NCI-H1930 (cell line): ENCODE measurements at places on chromosomes 3 and 15.

DNA sequence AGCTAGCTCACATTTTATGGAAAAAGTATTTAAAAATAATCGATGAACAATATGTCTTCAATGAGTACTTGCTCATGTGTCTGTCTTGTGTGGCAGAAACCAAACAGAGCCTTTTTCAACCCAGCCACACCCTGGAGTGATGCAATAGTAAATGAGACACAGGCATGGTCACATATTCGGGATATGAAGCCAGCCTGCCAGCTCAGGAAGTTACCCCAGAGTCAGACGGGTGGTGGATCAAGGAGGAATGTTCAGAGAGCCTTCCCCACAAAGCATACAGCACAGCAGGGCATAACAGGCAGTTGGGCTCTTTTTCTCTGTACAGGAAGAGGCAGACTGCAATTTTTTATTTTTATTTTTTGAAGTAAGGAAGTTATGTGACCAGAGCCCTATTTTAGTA, 27.3 kb downstream of the LARP6 start:
- no peak for DNase-seq

- no peak for DNase-seq
Measured at GRCh38 chr3:138694287-138695007, 85.9 kb downstream of the FAIM start.

GRCh38 chr15:91521996-91522395, 331.5 kb upstream of the SLCO3A1 start:
- DNase-seq: no peak

DNA sequence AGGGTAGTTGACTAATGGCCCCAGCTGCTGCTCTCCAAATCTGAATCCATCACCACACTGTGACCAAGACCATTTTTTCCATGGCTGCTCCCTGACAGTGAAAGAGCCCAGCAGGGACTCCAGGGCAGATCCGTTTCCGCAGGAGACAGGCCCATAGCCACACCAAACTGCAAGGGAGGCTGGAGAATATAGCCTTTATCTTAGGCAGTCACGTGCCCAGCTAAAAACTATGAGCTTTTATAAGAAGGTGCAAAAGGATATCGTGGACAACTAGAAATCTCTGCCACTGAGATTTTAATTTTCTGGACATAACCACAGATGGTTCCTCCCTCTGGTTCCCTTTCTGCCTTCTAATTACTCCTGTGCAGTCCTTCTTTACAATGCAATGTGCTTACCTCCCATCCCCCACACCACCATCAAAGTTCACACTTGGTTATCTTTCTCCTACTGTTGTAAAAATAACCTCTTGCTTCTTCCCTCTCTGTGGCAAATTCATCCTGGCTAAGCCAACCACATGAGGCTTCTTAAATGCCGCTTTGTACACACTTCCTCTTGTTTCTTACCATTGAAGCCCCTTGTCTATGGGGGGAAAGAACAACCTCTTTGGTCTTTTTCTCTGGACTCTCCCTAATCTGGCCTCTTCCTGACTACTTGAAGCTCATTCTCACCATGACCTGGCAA, 233.7 kb downstream of the SHQ1 start:
- DNase-seq: no peak

DNA sequence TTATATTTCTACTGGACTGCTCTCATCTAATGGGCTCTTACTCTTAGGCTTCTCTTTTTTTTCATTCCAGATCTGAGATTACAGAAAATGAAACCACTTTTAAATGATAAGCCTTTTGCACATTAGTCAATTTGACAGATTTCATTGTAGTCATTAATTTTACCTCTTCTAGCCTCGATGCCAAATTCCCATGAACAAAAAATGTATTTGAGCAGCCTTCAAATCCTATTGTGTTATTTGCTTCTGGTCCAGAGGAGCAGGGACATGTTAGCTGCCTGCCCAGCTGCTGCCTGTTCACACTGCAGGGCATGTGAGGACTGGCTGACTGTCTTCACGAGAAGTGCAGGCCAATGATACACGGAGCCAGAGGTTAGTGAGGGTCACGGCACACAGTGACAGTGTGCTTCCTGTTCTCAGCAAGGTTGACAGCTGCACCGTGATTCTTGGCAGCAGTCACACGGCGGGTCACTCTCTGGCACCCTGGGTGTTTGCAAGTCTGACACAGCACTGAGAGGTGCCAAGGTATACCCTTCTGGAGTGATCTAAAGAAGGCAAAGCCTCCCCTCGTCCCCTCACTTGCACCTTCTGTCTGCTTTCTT, 40.8 kb downstream of the KAT2B start:
- DNase-seq: no peak

- DNase-seq: no peak
Measured at GRCh38 chr3:189674249-189674913, 43.2 kb downstream of the TP63 start.

DNA sequence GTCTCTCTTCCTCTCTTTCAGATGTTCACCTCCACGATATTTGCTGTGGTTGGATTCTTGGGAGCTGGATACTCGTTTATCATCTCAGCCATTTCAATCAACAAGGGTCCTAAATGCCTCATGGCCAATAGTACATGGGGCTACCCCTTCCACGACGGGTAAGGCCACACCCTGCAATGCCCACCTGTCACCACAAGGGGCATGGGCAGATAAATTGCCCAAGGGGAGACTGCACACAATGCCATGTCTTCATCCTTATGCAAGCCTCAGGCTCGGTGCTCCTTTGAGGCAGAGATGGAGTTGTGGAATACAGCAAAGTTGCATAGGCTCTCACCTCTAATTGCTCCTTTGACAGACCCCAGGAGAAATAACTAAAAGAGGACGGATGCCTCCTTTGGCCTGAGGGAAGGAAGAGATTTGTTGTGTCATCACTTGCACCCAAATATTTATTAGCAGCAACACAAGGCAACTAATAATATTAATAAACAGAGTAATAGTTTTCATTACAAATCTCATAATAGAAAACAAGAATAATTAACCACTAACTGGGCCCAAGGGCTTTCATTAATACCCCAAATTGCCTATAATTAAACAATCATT, 13.2 kb downstream of the TM4SF4 start:
- no peak for DNase-seq

- DNase-seq: no peak
Measured at GRCh38 chr3:19148768-19149091, 420 bp downstream of the KCNH8 start.

DNA sequence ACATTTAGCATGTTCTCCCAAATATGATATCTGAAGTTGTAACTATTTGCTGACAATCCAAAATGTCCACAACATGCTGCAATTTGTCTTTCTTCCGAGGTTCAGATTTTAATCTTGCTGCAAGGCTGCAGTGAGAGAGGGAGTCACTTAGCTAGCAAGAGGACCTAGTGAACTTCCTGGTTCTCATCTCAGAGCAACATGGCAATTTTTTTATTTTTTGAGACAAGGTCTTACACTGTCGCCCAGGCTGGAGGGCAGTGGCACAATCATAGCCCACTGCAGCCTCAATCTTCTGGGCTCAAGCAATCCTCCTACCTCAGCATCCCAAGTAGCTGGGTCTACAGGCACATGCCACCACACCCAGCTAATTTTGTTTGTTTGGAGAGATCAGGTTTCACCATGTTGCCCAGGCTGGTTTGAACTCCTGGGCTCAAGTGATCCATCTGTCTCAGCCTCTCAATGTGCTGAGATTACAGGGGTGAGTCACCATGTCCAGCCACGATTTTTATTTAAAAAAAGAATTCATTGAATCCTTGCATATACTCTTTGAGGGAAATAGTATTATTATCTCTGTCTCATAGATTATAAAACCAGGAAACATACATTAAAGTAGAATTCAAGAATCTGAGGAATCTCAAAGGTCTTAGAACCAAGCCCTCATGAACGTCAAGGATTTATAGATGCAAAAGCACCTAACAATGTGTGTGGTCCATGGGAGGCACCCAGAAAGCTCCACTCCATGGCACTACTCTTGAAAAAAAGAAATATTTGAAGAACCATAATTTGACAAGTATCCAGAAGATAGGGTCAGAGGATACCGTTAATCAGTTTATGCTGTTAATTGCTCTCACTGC, 9.1 kb downstream of the HDC start:
- no peak for DNase-seq

DNA sequence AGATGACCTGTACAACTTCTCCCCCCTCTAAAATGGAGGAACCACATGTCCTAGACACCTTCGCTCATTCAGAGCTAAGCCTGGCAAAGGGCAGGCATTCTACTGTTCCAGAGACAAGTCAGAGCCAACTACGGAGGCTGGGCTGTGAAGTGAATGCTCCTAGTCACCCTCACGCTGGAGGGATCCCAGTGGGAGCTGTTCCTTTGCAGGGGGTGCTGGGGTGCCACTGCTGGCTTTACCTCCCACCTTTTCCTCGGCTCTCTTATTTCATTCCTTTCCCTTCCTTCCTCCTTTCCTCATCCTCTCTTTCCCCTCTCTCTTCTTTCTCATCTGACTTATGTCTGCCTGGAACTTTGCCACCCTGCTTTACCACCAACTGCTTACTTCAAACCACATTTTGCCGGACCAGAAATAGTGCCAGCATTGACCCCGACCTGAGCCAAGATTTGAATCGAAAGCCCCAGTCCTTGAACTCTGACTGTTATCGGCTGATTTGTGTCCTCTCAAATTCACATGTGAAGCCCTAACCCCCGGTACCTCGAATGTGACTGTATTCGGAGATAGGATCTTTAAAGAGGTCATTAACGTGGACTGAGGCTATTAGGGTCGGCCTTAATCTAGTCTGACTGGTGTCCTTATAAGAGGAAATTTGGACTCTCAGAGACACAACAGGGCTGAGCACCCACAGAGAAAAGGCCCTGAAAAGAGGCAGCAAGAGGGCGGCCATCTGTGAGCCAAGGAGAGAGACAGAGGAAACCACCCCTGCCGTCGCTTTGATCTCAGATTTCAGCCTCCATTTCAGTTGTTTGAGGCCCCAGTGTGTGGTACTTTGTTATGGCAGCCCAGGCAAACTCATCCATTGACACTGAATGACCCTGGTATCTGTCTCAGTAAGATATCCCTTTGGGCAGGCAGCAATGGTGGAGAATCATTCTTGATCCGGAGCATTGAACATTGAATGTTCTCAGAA, 31.3 kb upstream of the TBC1D21 start:
- DNase-seq: no peak

DNA sequence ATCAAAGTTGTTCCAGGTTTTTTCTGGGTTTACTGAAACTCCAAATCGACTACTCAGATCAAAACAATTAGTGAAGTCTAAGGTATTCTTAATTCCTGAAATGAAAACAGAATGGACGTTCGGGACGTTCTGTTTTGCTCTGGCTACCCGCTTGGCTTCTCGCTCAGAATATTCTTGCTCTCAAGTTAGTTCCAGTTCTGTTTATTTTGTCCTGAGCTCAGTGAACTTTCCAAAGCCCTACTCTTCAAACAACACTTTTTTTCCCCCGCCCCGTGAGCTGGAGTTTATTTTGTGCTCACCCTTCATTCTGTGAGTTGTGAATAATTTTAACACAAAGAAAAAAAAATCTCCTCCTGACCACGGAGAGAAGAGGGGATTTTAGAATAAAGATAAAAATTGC, 72.6 kb downstream of the SAMMSON start:
- no peak for DNase-seq

GRCh38 chr3:116618138-116618537, 91.4 kb upstream of the TUSC7 start:
- no peak for DNase-seq

GRCh38 chr3:52299247-52299878, 11.7 kb downstream of the GLYCTK start:
- DNase-seq: no peak
